ENCODE measurements at places on chromosomes 5 and 9. TPM values are rescaled to one million over a fixed set of nuclear protein-coding genes. Genes with fewer than 3 reads are reported as not detected.

DNA sequence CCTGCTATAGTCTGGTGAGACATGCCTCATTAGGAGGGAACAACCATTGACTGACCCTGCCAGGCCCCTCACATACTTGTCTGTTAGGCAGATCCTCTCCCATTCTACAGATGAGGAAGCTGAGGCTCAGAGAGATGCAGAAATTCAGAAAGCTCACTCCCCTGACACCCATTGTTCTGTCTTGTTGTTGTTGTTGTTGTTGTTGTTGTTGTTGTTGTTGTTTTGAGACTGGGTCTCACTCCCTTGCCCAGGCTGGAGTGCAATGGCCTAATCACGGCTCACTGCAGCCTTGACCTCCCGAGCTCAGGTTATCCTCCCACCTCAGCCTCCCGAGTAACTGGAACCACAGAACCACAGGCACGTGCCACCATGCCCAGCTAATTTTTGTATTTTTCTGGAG lies 13.1 kb upstream of the CFAP157 start:
- no peak for DNase-seq

DNA sequence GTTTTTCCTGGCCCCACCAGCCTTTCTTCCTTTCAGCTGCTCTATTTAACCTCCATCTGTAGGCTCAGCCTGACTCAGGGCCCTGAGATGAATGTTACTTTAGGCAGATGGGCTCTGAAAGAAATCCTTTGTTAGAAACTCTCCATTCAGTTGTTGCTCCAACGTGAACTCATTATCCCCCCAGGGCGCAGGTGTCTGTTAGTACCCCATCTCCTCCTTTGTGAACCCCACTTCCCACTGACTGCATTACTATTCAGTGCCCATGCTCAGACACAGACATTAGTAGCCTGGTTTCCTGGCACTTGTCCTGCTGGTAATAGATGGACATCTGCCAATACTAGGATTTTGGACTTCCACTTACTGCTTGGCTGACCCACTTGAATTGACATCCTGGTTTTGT lies 1271.6 kb downstream of the PTPRD start:
- peak; percentile 1 for DNase-seq

DNA sequence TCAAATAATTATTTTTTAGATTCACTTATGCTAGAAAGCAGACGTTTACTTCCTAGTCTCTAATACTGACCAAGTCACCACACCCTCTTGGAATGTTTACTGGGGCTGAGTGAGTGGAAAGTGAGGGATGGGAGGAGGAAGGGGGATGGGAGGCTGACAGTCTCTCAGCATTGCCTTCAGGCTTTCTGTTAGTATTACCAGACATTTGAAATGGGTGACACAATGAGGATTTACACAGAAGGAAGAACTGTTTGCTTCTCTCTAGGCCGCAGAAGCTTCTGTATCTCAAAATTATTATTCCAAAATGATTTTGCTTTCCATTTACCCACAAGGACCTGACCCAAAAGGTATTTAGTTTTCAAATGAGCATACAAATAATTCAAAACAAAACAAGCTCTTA lies 232.8 kb upstream of the ZNF608 start:
- peak; percentile 75 for DNase-seq

- DNase-seq, result peak; percentile 22
Observed at GRCh38 chr9:90773617-90774016, 28.0 kb upstream of the SYK start.

GRCh38 chr5:166962461-166962860 lies 1329.0 kb upstream of the WWC1 start:
- DNase-seq, result no peak

GRCh38 chr9:87529671-87530070 lies 32.0 kb downstream of the DAPK1 start:
- DNase-seq, result no peak

GRCh38 chr5:91164424-91164823 lies 218.7 kb downstream of the ARRDC3 start:
- no peak for DNase-seq

GRCh38 chr9:10265153-10265631 lies 347.6 kb downstream of the PTPRD start:
- peak; percentile 74 for DNase-seq

DNA sequence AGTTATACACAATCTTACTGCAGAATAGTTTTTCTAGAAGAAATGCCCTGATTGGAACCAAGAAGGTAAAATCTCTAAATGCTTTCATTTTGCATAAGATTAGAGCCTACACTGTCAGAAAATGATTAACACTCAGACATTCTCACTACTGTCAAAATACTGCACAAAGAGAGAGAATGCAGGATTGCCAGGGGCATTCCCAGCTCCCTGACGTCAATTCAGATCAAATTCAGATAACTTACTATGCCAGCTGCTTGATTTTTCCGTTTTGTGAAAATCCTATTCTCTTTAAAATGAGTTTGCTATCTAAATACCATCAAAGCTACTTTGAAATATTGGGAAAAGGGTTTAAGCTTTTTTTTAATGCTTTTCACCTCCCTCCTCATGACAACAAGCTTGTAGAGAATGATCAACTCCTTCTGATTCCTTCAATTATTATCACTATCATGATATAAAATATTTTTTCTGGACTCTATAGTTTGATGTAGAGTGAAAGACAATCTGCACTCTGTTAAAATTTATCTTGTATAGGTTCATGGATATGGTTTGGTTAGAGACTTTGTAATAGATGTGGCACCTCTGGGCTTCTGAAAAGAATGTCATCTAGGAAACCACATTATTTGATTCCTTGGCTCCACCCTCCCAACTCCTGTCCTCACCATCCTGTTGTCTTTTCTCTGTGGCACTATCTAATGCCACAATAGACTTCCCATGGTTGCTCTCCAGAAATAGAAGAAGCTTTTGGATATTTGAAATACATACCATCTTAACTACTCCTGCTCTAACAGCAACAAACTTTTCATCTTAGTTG lies 407.7 kb downstream of the PDE4D start:
- DNase-seq, result peak; percentile 13

- peak; percentile 85 for DNase-seq
Observed at GRCh38 chr9:119003201-119003611, 366.0 kb downstream of the BRINP1 start.

DNA sequence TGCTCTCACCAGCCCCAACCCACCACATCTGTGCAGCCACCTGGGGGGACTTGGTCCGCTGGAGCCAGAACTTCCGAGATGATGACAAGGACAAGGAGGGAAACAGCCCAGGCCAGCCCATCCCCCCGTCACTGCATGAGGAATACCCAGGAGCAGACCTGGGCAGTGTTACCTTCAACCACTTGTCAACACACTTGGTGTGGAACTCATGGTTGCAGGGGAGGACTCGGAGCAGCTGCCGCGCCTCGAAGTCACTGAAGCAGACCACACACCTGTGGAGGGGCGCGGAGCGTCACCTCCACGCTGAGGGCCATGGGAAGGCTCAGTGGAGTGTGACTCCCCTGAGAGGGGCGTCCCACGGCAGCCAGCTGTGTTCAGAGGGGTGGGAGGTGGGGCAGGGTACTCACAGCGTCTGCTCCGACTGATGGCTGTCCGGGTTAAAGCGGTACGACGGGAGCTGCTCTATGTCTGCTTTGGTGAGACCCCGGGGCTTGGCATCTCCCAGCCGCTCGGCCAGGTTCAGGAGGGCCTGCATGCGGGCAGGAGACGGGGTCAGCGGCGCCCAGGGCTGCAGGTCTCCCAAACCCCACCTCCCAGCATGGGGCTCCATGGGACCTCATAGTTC lies 8.0 kb downstream of the RNF44 start:
- no peak for DNase-seq

DNA sequence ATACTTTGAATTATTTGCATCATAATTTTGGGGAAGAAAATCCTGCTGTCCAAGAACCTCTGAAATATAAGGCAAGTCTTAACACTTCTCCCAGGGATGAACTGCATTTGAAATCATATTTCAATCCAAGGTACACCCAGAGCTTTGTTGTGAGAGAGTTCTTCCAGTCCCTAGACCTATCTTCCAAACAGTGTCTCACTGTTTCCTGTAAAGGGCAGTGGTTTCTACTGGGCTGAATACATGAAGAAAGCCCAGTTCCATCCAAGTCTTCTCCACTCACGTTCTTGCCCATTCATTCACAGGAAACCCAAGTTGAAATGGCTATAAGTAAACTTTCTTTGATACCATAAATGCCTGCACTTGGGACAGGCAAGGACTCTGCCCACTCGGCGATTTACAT lies 108.3 kb upstream of the LHFPL2 start:
- DNase-seq, result no peak

GRCh38 chr5:111194925-111195324 lies 29.3 kb upstream of the CAMK4 start:
- no peak for DNase-seq

- no peak for DNase-seq
Observed at GRCh38 chr5:135635451-135635850, 56.7 kb upstream of the CXCL14 start.

DNA sequence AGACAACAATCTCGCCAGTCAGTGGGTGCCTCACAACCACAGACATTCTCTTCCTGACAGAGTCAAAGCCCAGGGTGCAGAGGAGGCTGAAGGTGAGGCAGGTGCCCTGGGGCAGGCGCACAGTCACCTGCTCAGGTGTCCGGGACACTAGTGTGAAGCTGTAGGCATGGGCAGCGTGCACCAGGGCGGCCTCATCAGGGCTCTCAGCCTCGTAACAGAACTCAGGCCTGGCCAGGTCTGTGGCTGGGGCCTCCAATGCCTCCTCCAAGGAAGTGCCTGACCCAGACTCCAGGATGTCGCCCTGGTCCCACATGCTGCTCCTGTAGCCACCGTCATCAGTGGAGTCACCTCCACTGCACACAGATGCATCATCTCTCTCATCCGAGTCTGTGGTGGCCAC lies 198.7 kb downstream of the PTTG1 start:
- DNase-seq, result no peak

DNA sequence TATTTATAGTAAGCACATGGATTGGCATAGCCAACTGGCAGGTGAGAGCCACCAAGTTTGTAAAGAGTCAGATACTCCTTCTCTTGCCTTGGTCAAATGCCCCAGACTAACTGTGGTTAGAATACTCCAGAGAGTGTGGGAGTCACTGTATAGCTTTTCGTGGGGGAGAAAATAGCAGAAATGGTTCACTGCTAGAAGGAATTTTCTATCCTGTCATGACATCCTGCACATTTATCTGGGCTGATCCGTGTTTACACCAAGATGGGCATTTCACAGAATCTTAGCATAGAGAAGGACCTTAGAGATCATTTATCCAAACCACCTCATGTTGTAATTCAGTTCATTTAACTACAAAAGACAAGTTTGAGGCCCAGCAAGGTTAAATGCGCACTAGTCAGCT lies 460.8 kb downstream of the ENC1 start:
- no peak for DNase-seq

- DNase-seq, result no peak
Observed at GRCh38 chr9:98229620-98230019, 25.8 kb downstream of the TBC1D2 start.

DNA sequence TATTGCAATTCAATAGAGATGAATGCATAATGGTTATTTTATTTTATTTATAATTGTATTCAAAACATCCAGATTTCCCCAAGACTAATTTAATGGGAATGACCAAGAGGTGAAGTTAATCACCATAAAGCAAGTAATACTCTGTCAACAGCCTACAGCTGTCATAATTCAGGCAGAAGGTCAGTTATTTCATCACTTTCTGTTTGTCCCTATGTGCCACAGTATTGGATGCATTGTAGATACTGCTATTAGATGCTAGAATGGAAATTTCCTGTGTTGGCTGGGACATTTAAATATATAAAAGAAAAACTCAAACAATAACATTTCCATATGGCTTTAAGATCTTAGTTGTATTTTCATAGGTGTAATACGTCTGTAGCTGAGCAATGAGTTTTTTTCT lies 56.7 kb upstream of the MINAR2 start:
- peak; percentile 88 for DNase-seq

DNA sequence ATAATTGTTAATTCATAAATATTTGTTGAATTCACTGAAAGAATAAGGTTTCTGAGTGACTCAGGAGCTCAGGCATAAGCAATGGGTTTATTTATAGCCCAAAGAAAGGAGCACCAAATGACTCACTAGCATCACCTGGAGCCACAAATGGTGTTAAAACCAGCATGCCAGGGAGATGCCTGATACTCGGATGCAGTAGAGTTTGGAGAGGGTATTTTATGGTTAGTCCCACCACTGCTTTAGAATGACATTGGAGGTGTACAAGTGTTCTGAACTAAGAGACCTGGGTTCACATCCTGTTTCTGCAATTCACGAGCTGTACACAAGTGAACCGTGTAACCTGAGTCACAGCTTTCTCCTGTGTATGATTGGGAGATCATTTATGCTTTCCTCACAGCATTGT lies 25.2 kb downstream of the CCL28 start:
- no peak for DNase-seq

GRCh38 chr9:97411789-97412625 lies at the start of gene TDRD7:
Gene TDRD7, plus strand, starts transcription at chr9:97412096. Its CDS starts 16,370 bp downstream, at chr9:97428466.
- DNase-seq, result peak; percentile 88

DNA sequence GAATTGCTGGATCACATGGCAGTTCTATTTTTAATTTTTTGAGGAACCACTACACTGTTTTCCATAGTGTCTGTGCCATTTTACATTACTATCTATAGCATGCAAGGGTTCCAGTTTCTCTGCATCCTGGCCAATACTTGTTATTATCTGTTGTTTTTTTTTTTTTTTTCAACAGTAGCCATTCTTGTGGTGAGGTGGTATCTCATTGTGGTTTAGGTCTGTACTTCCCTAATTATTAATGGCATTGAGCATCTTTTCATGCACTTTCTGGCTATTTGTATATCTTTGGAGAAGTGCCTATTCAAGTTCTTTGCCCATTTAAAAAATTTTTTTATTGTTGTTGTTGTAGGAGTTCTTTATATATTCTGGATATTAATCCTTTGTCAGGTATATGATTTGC lies 97.7 kb downstream of the GDNF start:
- DNase-seq, result no peak

GRCh38 chr5:150616024-150616470 lies 24.4 kb upstream of the SYNPO start:
- DNase-seq, result no peak

- peak; percentile 10 for DNase-seq
Observed at GRCh38 chr9:19104515-19105282, 2.0 kb upstream of the HAUS6 start.

GRCh38 chr9:135252980-135253304 lies 165.5 kb downstream of the OLFM1 start:
- no peak for DNase-seq

DNA sequence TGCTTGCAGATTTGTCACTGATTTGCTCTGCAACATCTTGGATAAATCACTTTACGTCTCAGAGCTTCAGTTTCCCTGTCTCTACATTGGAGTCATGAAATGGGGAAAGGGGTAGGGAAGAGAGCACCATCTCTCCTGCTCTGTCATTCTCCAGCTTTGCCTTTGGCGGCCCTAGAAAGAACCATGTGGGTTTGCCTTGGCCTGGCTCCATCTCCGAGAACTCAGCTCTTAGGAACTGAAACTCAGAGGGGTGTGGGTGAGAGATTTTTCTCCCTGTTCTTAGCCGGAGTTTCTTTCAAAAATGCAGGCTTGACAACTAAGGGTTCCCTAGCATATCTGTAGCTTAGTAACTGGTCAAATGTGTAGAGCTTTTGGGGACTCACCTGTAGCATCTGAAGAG lies 123.5 kb downstream of the SMARCA2 start:
- DNase-seq, result no peak

Gene FAM169A
- total RNA-seq, result 0.62 TPM

Gene CERCAM
- 57.6 TPM for total RNA-seq

Gene PCA3
- total RNA-seq, result 0.58 TPM

Gene ARHGEF28
- total RNA-seq, result 4.7 TPM

Gene CHSY3
- 6.3 TPM for total RNA-seq

Gene RETREG1
- total RNA-seq, result 67.3 TPM

Gene ABCA2
- 8.3 TPM for total RNA-seq

Gene ARL14EPL
- total RNA-seq, result 0.09 TPM

Gene NRG2
- 2.0 TPM for total RNA-seq

Gene NR2F1
- 1.8 TPM for total RNA-seq

Gene FRMPD1
- 7.6 TPM for total RNA-seq

Gene HK3
- total RNA-seq, result 0.75 TPM

Gene PCDHGA2
- total RNA-seq, result 1.6 TPM

Measured in muscle of leg (tissue), 16 donors.